ENCODE measurements at places on chromosomes 1 and 21.

- no peak for DNase-seq
Measured at GRCh38 chr1:214862421-214862820, 220.1 kb upstream of the KCNK2 start.

DNA sequence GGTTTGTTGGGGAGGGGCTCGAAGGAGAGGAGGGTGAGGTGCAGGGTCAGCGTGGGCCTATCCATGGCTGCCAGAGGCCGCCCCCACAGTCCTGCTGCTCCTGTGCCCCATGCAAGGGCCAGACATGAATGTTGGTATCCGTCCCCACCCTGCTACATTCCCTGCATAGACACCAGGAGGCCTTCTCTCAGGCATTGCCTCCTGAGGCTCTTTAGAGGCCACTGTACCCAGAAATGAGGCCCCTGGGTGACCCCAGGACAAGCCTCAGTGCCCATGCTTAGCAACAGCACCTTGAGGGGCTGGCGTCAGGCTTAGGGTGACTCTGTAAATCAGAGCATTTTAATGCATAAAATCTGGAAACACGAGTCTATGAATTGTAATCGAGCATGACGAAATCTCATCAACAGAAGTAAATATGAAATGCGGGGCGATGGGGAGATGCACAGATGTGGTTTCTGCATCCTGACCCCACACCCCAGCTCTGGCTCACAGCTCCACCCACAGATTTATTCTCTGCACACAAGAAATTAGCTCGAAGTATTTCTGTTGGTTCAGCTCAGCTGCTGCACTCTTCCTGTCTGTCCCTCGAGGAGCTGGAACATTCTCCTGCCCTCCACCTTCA lies 124.0 kb upstream of the CSF3R start:
- DNase-seq = no peak

DNA sequence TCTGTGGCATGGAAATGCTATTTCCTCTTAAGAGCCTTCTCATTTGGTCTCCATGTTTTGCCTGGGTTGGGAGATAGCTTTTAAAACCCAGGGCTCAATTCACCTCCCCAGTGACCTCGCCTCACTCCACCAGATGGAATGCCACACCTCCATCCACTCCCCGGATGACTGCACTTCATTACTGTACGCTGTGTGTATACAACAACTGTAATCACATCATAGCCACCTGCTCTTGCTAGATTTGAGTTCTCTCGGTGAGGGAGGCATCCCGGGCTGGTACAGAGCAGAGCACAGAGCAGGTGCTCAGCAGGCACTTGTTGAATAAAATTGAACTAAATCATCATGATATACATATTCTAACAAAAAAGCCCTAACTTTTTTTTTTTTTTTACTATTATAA lies 26.0 kb downstream of the SDE2 start:
- DNase-seq = no peak

GRCh38 chr1:243525085-243525487 lies 269.2 kb downstream of the SDCCAG8 start:
- DNase-seq = no peak

DNA sequence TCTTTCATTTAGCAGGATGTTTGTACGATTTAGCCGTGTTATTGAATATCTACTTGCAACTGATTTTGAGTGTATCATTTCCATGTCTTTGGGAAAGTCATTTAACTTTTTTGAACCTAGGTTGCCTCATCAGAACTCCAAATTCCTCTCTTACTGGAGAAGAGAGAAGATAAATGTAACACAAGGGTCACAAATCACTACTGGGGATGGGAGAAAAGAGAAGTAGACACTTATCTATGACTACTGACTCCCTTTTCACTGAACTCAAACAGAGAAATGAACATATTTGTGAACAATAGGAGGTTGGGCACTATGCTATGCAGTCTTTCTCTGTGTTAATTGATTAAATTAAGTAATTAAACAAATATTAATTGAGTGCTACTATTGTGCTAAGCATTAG lies 42.2 kb downstream of the TENT5C start:
- DNase-seq = no peak

GRCh38 chr1:151312411-151312810 lies 14.8 kb downstream of the PI4KB start:
- DNase-seq = no peak

DNA sequence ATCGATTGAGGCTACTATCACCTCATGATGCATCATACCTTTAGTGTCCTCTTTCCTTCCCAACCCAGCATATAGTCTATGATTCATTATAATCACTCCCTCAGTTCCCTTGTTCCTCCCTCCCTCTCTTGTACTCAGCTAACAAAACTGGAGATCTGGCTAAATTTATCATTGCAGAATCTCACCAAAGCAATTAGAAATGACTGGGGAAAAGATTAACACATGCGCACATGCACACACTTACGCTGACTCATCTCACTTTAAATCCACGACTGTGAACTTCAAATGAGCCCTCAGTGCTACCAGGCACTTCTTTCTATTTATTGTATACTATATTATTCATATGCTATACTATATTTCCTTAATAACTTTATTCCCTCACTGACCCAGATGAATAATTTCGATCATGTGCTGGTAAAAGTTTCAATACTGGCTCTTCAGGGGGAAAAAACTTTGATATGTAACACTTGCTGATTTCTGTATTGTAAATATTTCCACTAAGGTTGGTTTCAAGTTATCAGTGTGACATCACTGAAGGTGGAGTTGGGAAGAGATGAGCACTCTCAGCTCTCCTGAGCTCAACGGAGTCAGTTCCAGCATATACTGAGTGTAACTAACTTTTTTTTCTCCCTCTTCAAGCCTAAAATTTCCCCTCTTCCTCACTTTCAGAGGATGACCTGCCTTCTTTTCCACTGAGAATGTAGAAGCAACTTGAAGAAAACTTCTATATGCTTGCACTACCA lies 613.7 kb upstream of the B3GALT2 start:
- DNase-seq = no peak

GRCh38 chr1:52670604-52671003 lies 27.5 kb downstream of the COA7 start:
- no peak for DNase-seq

- no peak for DNase-seq
Measured at GRCh38 chr1:58576325-58576726, 726 bp downstream of the TACSTD2 start.

DNA sequence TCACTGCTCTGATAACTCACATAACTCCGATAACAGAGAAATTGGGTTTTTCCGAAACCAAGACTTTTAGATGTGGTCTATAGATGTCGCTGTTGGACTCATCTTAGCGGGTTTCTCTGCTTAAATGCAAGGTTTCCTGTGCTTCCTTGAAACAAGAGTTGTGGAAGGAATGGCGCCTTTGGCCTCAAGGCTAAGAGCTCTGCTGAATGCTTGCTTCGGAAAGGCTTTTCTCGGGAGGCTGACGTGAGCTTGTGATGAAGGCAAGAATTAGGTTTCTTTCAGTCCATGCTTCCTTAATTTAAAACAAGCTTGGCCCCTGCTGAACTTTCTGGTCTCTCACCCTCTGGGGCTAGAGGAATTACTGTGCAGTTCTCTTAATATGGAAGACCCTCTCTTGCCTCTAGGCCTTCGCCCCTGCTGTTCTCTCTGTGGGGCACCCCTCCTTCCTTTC lies 113.5 kb downstream of the MAP3K21 start:
- DNase-seq = no peak

GRCh38 chr1:64745181-64745985 lies 508 bp downstream of the RAVER2 start:
- DNase-seq = no peak

DNA sequence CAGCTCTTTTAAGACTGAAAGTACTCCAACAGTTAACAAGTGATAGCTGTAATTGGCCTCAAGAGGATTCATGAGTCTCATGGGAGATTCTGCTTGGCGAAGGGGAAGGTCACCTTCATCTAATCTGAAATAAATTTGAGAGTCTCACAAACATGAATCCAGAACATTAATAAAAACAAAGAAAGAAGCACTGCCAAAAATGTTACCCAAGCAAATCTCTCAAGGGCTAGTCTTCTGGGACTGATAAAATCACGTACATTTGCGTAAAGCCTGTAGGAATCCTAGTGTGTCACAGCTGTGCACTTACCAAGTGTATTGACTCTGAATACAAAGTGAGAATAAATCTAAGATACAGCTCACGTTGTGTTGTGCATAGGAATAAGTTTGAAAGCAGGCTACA lies 21.2 kb upstream of the NUF2 start:
- no peak for DNase-seq

GRCh38 chr1:100585786-100586185 lies 47.8 kb downstream of the GPR88 start:
- DNase-seq = no peak

DNA sequence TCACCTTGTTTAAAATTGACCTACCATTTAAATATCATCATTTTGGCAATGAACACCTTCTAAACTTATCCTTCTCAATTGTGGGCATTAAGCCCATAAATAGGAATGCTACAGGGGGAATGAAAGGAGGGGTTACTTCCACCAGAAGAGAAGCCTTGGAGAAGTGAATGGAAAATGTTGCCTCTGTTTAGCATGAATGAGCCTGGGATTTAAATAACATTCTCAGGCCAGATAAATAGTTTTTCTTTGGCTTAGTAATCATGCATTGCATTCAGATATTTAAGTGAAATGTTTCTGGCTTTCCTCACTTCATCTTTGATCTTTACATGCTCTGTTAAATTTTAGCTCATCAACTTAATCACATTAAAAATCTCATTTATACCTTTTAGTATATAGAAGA lies 284.3 kb upstream of the FMN2 start:
- no peak for DNase-seq

DNA sequence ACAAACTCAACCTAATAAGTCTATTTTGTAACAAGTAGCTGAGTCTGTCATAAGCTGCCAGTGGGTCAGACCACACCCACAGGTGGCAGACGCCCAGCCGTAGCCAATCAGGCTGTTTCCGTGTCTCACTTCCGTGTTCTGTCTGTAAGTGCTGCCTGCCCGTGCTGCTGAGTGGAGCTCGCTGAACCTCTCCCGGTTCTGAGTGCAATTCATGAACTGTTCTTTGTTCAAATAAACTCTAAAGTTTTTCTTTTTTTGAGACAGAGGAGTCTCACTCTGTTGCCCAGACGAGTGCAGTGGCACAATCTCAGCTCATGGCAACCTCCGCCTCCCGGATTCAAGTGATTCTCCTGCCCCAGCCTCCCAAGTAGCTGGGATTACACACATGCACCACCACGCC lies 25.1 kb downstream of the POFUT2 start:
- DNase-seq = no peak

GRCh38 chr1:226002667-226003501 lies 3.7 kb upstream of the SDE2 start:
- DNase-seq = no peak

DNA sequence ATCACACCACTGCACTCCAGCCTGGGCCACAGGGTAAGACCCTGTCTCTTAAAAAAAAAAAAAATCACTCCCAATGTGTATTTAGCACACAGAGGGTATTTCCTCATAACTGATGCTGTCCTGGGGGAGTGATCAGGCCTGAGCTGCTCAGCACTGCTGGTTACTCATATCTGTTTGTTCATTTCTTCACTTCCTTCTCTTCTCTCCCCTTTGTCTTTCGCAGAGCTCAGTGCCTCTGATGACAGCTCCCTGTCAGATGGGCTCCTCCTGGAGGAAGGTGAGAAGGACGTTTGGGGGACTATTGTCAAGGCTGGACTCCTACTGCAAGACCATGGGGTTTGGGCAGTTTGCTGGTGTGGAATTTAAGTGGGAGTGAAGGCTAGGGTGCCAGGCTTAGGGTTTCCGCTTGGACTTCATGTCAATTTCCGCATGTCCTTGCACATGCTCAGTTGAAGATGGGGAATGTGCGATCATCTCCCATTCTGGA lies 13.0 kb downstream of the INAVA start:
- DNase-seq = no peak

DNA sequence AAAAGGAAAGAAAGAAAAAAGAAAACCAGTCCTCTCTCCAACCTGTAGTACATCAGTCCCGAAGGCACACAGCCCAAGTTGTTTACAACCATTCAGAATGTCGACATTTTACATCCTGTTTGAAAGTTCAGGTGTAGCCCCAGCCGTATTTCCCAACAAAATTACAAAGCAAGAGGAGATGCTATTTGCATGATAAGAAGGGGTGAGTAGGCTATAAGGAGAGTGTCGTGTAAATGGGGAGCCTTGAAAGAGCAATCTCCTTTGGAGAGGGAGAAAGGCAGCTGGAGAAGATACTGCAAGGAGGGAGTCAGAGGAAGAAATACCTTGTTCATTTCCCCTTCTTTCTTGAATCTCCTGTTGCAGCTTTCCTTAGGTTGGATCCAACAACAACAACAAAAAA lies 35.5 kb upstream of the DENND1B start:
- DNase-seq = no peak

- peak; percentile 39 for DNase-seq
Measured at GRCh38 chr1:36099681-36100341, 11.1 kb downstream of the ADPRS start.

GRCh38 chr1:54284781-54285529 lies 85.0 kb downstream of the MRPL37 start:
- peak; percentile 31 for DNase-seq

DNA sequence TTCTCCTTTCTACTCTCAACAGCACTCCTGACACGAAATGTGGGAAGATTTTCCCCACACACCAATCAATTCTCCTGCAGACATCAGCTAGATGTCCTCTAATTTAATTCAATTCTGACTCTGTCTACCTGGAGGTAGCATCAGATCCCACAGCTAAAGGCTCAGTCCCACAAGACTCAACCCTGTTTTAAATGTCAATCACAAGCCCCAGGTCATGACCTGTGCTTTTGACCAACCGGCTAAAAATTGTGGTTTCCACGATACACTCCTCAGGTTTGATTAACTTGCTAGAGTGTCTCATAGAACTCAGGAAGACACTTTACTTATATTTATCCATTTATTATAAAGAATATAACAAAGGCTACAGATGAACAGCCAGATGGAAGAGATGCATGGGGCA lies 27.4 kb downstream of the IL23R start:
- no peak for DNase-seq
